HFFc6 (cell line): ENCODE measurements at places on chromosomes 16 and 17.

GRCh38 chr17:28426081-28426519 is 20.1 kb upstream of the SLC46A1 start:
- H3K27ac ChIP-seq, result no peak overlapping the region
- no peak overlapping the region for H3K4me3 ChIP-seq
- no peak for DNase-seq

DNA sequence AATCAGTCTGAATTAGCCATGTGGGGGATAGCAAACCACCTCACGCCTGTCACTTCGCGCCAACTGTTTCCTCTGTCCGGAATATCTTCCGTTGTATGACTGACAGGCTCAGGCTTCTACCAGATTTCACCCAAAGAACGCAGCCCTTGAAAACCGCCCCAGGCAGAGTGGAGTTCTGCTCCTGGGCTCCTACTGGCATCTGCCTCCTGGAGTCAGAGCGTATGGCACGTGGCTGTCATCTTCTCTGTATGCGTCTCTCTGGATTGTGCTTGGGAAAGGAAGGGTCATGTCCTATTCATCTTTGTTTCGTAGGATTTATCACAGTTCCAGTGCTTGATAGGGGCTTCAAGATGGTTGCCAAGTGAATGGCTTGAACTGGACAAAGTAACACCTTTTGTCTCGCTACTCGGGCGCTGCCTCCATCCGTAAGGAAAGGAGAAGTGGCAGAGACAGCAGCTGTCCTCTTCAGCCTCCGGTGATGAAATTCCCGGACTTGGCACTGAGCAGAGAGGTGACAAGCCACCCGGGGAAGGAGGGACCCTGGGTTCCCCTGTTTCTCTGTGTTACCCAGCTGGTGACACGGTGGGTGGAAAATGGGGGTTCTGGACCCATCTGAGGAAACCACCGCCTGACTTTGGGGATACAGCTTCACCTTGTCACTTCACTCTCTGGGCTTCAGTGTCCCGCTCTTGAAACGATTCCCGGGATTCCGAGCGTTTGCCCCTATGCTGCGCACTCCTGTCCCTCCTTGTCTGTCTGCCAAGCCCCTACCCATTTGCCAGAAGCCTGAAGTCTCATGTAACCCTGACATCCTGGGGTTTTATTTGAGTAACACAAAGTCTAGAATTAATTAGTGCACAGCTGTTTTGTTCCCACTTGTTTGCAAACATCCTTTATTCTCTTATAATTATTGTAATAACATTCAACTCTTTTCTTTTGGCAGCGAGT is 13.9 kb downstream of the KIAA0513 start:
- DNase-seq, result no peak
- H3K4me1 ChIP-seq, result peaks cover 11% of the 10 kb centered on the region
- H3K27me3 ChIP-seq, result peaks cover 2% of the 10 kb centered on the region; the same call in 1 of the 2 replicates
- no peak overlapping the region for H3K27ac ChIP-seq

DNA sequence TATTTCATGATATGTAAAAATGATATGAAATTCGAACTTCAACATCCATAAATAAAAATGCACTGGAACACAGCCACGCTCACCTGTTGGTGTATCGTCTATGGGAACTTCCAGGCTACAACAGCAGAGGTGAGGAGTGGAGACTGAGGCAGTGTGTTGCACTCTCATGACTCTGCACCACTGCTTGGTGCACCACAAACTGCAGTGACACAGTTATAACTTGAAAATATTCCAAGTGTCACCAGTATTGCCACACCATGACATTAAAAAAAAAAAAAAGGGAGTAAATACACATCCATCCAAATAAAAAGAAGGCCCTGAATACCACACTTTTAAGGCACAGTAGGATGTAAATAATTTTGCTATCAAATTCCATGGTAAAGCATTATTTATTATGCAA is 34.4 kb downstream of the GNA13 start:
- H3K27ac ChIP-seq, result no peak overlapping the region
- DNase-seq, result no peak
- H3K36me3 ChIP-seq, result peaks cover 9% of the 10 kb centered on the region; the same call in 1 of the 2 replicates
- H3K4me1 ChIP-seq, result peaks cover 81% of the 10 kb centered on the region
- H3K27me3 ChIP-seq, result no peaks in the 10 kb centered on the region

DNA sequence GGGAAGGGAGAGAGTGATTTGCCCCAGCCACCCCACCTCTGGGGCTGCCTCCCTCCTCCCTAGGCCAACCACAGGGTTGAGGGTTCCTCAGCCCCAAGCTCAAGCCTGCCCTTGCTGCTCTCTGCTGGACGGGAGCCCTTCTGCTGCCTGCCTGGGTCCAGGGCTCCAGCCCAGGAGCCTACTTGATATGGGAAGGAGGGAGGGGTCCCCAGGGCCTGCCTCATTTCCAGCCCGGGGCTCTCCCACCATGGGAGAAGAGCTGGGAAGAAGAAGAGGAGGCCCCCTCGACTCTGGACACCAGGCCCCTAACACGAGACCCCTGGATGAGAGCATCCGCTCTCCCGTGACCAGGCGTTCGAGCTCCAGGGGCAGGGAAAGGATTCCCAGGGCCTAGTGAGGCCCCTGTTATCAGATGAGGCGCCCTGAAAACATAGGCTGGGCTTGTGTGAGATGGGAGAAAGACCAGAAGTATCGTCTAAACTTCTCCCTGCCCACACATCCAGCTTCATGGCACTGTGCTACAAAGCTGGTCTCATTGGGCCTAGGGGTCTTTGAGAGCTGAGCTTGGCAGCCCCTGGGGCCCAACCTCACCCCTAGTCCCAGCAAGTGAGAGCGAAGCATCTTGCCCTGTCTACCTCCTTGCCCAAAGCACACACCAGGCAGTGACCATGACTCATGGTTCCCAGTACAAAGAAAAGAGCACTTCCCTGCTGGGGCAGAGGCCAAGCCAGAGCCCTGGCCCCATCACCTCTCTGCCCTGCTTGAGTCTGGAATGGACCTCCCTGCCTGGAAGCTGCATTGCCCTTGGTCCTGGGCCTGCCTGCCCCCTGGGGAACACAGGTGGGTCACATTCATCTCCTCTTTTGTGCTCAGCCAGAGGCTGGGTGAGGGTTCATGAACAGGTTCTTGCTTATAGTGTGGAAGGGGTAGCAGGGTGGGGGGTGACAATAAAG is 987 bp downstream of the SLC16A5 start:
- no peaks in the 10 kb centered on the region for H3K27me3 ChIP-seq
- H3K36me3 ChIP-seq, result no peaks in the 10 kb centered on the region
- peak overlapping the region; percentile 90 for H3K4me3 ChIP-seq
- H3K27ac ChIP-seq, result peak overlapping the region; percentile 94
- peaks cover 76% of the 10 kb centered on the region for H3K4me1 ChIP-seq

GRCh38 chr16:3173892-3174617 is 13.9 kb upstream of the OR1F1 start:
- H3K27ac ChIP-seq, result no peak overlapping the region
- no peak for DNase-seq
- peaks cover 40% of the 10 kb centered on the region for H3K27me3 ChIP-seq

- no peaks in the 10 kb centered on the region; the same call in none of the 2 replicates for H3K27me3 ChIP-seq
- H3K27ac ChIP-seq, result no peak overlapping the region
- peaks cover 25% of the 10 kb centered on the region for H3K4me1 ChIP-seq
- peaks cover 11% of the 10 kb centered on the region; the same call in 1 of the 2 replicates for H3K36me3 ChIP-seq
- no peak for DNase-seq
These were observed 31.9 kb downstream of the UBE2O start for GRCh38 chr17:76421044-76421407.

GRCh38 chr17:44121997-44122815 is 1.2 kb downstream of the HDAC5 start:
- no peaks in the 10 kb centered on the region for H3K27me3 ChIP-seq
- DNase-seq, result no peak
- H3K4me1 ChIP-seq, result peaks cover 24% of the 10 kb centered on the region
- no peaks in the 10 kb centered on the region for H3K36me3 ChIP-seq

DNA sequence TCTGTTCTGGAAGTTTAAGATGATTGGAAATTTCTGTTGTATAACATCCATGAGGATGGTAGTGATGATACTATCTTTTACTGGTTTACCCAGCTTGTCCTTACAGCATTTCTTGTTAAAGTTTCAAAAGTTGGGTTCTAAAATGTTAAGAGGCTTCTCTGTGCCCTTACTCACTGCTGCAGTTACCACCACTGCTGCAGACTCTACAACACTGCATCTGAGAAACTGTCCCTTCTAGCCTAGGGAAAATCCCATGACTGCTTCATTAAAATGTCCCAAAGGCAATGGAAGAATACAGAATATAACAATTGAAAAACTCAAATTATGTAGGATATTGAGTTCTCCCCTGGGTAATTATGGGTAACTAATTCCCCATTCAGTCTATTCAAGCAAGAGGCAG is 3.8 kb upstream of the NSRP1 start:
- peaks cover 30% of the 10 kb centered on the region for H3K4me1 ChIP-seq
- H3K36me3 ChIP-seq, result peaks cover 19% of the 10 kb centered on the region
- H3K27me3 ChIP-seq, result peaks cover 5% of the 10 kb centered on the region; the same call in 1 of the 2 replicates
- H3K27ac ChIP-seq, result no peak overlapping the region
- no peak for DNase-seq

DNA sequence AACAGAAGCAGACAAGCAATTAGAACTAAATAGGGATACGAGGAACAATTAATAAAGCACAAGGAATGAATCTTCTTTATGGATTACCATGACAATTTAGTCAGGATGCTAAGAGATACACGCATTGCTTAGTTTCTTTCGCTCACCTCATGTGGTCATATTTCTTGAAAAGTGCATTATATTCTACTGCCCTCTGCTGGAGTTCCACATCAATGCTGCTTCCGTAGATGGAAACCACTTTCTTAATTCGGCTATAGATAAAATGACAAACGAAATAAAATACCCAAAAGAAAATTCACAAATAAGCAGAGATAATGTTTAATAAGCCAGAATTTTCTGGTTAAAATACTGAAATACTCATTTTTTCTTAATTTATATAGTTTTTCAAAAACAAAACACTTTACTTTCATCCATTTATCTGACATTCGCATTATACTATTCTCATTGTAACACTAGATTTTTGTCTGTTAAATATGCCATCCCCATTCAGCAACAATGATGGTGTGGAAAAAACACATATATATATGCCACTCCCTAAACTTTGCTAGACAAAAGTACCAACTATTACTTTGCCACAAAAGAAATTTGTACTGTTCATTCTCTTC is 22.0 kb upstream of the PHLPP2 start:
- H3K4me3 ChIP-seq, result no peak overlapping the region
- H3K27ac ChIP-seq, result no peak overlapping the region
- peaks cover 36% of the 10 kb centered on the region for H3K36me3 ChIP-seq
- peak; percentile 5 for DNase-seq

DNA sequence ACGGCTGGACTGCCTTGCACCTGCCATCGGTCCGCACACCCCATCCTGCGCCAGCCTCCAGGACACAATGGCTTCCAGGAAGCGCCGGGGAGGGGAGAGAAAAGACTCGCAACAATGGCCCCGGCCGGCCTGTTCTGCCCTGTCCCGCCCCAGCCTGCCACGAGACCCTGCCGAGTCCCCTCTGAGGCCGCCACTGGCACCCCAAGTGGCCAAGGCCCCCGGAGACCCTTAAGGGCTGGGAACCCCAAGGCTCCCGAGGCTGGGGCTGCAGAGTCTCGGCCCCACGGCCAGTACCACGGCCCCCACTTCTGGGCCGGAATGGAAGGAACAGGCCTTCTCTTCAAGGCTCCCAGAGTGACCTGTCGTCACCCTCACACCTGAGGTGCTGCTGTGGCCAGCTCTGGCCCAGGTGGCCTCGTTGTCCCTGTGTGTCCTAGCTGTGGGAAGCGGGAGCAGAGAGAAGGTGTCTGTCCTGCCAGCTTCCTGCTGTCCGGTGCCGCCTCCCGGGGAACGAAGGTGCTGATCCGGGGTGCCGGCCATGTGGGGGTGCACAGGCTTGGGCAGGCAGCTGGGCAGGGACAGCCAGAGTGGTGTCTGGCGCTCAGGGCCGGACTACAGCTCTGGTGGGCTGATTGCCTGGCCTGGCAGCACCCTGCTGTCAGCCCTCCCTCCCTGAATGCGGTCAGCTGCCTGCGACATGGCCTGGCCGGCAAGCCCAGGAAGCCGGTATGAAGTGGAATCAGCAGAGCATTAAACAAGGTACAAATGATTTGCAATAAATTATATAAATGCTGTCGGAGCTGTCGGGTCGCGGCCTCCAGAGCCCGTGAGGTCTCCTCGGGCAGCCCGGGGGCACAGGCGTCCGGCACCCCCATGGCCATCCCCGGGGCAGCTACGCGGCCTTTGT is 8.2 kb upstream of the CACNA1H start:
- no peaks in the 10 kb centered on the region for H3K36me3 ChIP-seq
- no peak overlapping the region for H3K4me3 ChIP-seq
- no peaks in the 10 kb centered on the region for H3K4me1 ChIP-seq
- no peak overlapping the region for H3K27ac ChIP-seq

- H3K4me3 ChIP-seq, result no peak overlapping the region
- H3K36me3 ChIP-seq, result no peaks in the 10 kb centered on the region
- H3K4me1 ChIP-seq, result peaks cover 18% of the 10 kb centered on the region
- H3K27ac ChIP-seq, result no peak overlapping the region
- H3K27me3 ChIP-seq, result peaks cover 1% of the 10 kb centered on the region; the same call in 1 of the 2 replicates
- no peak for DNase-seq
These were observed 12.4 kb downstream of the TOB1 start for GRCh38 chr17:50853781-50854180.
